ENCODE measurements at places on chromosomes 5 and 9.

- DNase-seq: no peak
Observed at GRCh38 chr5:133141746-133142145, 89.9 kb downstream of the HSPA4 start.

GRCh38 chr5:172187118-172188032, 649 bp downstream of the STK10 start:
- DNase-seq: no peak

GRCh38 chr5:102314328-102314727, 18.2 kb upstream of the SLCO4C1 start:
- DNase-seq: no peak

GRCh38 chr9:115393976-115394775, 276.2 kb upstream of the TNC start:
- DNase-seq: no peak

DNA sequence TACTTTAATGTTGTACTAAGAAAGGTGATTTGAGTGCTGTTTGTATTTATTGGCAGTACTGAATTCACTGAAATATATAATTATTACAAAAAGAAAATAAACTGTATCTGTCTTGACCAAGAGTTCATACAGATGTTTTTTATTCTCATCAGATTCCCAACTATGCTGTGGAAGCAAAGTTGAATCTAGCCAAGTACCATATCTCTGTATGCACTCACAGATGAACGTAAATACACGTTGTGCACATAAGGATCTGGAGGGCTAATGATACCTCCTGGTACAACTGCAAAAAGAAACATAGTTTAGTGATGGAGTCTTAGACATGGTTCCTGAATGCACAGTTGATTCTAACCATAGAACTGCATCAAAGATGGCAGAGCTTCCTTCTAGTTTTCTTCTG, 169.4 kb downstream of the CD180 start:
- DNase-seq: no peak

GRCh38 chr5:31232273-31232888, 38.9 kb downstream of the CDH6 start:
- DNase-seq: no peak

- DNase-seq: no peak
Observed at GRCh38 chr5:17147170-17147569, 70.3 kb upstream of the BASP1 start.

GRCh38 chr9:125593581-125594222, 113.3 kb downstream of the MAPKAP1 start:
- DNase-seq: no peak

- DNase-seq: no peak
Observed at GRCh38 chr9:127545196-127546124, 66.6 kb upstream of the STXBP1 start.

DNA sequence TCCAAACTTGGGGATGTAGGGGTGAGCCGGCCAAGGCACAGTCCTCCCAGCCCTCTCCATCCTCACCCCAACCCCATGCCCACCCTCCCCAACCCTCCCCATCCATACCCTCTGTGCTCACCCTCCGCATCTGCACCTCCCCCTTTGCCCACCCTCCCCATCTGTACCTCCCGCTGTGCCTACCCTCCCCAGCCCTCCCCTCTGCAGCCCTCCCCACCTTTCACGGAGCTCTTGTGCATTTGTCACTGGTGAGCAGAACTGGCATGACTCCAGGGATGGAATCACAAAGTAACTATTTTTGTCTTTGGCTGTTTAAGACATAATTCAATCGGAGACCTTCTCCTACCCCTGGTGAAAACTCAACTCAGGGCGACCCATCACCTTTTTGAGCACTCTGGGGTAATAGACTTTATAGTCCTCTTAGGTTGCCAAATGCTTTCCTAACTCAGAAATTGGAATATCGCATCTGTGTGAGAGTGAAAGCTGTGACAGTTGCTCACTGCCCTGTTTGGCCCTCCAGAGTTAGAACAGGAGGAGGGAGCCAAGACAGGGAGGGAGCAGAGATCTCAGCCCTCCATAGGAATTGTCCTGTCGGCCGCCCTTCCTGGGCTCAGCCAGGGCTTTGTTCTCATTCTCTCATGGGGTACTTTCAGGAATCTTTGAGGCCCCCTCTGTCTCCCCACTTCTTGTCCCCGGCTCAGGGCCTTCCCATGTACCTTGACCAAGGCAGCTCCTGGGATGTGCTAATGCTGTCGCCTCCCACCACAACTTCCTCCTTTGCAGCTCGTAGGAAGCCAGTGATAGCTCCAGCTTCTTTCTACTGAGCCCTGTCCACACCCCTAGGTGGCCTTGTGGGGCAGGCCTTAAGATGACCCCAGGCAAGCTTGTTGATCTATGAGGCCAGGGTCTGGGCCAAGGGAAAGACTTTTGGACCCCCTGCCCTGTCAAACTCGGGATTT, 36.2 kb downstream of the OTULIN start:
- no peak for DNase-seq

GRCh38 chr5:40503439-40503838, 176.3 kb upstream of the PTGER4 start:
- no peak for DNase-seq

- DNase-seq: no peak
Observed at GRCh38 chr5:66655395-66656324, 59.5 kb downstream of the MAST4 start.

GRCh38 chr5:176184608-176185132, 53.6 kb upstream of the SIMC1 start:
- DNase-seq: no peak

GRCh38 chr9:115412656-115413055, 294.7 kb upstream of the TNC start:
- no peak for DNase-seq

GRCh38 chr5:132115375-132115774, 41.8 kb downstream of the CSF2 start:
- DNase-seq: no peak

DNA sequence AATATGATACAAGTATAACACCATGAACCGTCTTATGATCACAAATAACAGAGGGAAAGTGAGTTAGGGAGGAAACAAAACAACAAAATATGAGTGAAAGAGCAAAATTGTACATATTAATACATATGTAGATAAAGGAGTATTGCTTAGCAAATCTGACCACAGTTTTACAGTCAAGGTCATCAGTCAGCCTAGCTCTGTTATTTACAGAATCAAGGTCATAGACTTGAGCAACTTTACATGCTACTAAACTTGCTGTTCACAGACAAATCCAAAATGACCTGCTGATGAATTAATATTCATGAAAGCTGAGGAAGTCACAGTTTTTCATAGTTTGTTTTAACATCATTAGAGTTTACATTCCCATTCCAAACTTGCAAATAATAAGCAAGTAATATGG, 1387.7 kb upstream of the ACO1 start:
- DNase-seq: no peak

GRCh38 chr5:95746722-95747679, 15.9 kb downstream of the RHOBTB3 start:
- no peak for DNase-seq

GRCh38 chr9:99411068-99411467, 189.0 kb downstream of the SEC61B start:
- DNase-seq: no peak

- no peak for DNase-seq
Observed at GRCh38 chr5:72379936-72380335, 59.8 kb downstream of the PTCD2 start.

DNA sequence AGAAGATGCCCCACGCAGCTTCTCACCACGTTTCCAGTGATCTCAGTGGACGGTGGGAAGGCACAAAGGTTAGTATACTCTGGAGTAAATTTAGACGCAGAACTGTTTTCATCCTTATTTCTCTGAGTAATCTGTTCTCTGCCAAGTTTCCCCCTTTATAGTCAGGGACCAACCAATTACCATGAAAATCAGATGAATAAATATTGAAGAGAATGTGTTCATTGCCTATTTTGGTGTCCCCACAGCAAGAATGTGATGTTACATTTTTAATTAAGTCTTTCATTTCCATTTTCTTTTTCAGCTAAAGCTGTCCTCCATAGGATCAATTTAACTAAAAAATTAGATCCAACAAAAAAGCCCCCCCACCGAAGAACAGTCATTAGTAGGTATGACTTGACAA, 41.4 kb downstream of the S1PR3 start:
- no peak for DNase-seq

DNA sequence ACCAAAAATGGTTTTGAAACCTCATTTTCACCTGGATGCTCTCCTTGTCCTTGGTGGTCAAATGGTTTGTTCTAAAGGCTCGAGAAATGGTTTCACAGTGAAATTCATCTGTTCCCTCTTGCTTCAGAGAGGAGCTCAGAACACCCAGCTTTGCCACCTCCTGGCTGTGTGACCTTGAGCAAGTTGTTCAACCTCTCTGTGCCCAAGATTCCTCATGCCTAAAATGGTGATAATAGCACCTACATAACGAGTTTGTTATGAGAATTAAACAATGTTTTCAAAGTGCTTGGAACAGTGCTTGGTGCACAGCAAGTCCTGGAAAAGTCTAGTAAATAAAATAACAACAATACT, 6.5 kb upstream of the GADD45G start:
- DNase-seq: no peak

- DNase-seq: no peak
Observed at GRCh38 chr5:73442996-73443627, 5.5 kb downstream of the FOXD1 start.

DNA sequence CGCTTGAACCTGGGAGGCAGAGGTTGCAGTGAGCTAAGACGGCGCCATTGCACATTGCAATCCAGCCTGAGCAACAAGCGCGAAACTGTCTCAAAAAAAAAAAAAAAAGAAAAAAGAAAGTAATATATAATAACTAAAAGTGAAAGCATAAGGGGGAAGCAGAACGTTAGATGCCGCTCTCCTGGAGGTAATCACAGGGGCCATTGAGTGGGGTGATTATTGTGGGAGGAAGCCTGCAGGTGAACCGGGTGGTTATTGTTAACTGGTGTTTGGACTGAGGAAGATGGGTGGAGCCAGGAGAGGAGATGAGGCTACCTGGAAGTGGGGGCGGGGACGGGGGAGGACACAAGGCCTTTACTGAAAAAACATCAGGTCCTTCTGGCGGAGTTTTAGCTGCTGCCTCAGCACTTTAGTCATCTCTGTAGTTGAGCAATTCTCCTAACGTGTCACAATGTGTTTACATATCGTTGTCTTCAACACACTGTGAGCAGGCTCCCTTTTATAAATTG, 5.3 kb upstream of the TJP2 start:
- no peak for DNase-seq

DNA sequence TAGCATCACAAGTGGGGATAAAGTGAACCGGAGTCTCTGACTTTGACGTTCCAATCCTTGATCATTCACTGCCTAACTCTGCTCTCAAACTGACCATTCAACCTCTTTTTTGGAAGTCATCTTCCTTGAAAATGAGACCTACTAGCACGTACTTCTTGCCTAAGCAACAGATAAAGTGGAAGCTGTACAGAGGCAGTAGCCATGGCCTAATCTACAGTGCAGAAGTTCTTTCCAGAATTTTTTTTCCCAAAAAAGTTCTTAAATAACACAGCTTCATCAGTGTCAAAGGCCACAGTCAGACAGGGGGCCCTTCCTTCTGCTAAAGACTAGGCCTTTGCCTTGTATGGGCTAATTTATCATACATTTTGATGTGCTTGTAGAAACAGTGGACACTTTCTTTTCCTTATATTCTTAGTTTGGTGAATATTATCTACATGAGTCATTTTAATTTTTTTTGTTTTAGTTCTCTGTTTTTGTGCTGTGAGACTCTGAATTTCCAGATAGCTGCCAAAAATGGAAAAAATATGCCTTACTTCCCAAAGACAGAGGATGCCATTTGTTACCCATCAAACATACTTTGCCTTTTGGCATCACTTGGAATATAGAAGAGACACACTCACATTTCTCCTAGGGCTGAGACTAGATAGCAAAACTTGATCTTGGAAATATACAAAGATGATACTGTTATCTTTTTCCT, 96.3 kb upstream of the VCAN start:
- no peak for DNase-seq

GRCh38 chr5:27639005-27639612, 600.7 kb upstream of the CDH9 start:
- DNase-seq: no peak

DNA sequence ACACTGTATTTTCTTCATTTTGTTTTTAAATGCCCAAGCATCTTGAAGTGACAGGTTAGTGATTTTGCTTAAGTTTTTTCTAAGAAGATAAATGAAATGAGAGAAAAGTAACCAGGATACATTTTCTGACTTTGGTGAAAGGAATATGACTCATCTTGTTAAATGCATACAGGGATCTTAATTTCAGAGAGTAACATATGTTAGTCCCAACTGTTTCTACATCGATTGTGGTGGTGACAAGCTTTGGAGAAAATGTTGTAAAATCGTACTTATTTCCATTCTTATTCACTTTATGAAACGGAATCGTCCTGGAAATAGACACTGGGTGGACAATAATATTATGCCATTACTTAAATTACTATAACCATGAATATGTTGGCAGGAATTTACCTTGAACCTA, 107.5 kb downstream of the KCNN2 start:
- no peak for DNase-seq

DNA sequence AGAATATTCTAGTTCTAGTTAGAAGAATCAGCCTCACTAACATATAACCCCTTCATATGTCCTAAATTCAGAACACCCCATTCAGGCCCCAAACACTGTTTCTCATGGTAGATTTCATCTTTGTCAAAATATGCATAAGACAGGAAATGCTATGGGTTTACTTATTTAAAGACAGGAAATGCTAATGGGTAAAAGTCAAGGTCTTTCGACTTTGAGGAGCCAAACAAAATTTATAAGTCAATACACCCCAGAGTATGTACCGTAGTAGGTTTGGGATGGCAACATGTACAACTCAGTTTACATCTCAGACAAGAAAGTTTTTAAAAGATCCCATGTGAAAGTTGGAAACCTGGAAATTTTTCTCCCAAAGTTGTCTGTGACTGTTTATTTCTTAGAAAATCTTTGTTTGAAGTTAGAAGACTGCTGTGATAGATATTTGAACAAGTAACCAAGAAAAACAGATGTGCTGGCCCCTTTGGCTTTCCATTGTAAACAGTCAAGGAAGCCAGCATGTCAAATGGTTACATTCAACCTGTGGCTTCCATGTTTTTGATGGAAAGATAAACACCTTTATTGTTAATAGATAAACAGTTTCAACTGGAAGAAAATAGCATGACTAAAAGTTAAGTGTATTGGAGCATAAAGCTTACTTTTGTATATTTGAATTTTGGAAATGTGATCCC, 102.2 kb downstream of the INIP start:
- no peak for DNase-seq

DNA sequence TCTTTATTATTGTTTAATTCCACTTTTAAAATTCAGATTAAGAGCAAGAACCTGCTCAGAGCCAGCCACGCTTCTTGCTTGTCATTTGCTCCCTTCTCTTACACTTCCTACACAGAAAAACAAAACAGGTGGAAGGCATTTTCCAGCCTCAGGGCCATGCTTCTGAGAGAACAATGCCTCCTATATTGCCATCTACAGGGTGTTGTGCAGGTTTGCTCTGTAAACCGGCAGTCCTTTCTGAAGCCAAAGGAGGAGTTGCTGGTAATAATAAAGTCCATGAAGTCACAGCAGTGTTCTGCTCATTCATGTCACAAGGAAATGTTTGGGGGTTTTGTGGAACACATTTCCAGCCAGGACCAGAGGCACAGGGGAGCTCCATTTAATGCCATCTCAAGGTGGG, 16.1 kb upstream of the PRLR start:
- no peak for DNase-seq

GRCh38 chr9:116543731-116544400, 143.2 kb upstream of the TRIM32 start:
- no peak for DNase-seq
